ENCODE measurements at places on chromosomes 2 and 18. TPM values are rescaled to one million over a fixed set of nuclear protein-coding genes. Genes with fewer than 3 reads are reported as not detected.

- DNase-seq = no peak
Measured at GRCh38 chr2:39335930-39336329, 92.2 kb upstream of the CDKL4 start.

DNA sequence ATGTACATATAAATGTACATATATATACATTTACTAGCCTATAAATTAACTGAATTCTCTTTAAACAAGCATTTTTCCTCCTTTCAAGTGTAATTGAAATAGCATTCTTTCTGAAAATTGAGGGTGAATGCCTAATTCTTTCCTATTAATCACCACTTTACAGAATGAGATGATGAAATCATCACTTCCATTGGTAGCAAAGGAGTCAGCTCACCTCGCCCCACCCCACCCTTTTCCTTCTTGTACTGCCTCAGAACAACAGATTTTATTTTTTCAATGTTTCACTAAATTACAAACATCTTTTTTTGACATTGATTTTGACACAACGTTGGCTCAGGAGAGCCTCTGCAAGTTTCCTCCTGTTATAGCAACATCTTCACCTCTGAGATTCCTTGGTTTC lies 181.9 kb upstream of the CDH7 start:
- DNase-seq = no peak

- DNase-seq = no peak
Measured at GRCh38 chr2:84906108-84906899, 848 bp downstream of the TMSB10 start.

DNA sequence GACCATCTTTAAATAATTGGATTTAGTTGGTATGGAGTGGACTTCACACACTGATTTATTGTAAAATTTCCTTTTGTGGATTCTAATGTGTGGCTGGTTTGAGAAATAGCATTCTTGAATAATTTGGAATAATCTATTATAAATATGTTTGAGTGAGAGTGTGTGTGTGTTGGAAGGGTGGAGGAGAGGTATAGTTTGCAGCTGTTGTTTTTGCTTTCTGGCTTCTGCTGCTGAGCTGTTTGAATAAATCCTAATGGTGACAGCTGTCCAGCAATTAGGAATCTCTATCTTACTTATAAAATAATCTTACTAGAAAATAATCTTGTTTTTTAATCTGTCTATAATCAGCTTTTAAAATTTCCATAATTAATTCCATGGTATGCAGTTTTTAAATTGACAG lies 1283.0 kb upstream of the CDH2 start:
- no peak for DNase-seq

- no peak for DNase-seq
Measured at GRCh38 chr2:68043695-68044094, 19.1 kb downstream of the C1D start.

NPHP1 gene
- 1.2 TPM for total RNA-seq

DNA sequence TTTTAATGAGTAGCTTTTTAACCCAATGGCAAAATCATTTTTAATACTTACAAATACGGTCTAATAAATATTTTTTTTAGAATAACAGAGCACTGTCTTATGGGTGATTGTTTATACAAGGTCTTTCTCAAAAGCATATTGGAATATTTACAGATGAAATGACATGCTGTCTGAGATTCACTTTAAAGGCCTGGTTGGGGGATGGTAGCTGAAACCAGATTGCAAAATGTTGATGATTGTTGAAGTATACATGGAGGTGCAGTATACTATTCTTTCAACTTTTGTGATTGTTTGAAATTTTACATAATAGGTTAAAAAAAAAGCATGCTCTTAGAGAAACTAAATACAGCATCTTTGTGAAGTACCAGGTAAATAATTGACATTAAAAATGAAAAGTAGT lies 111.2 kb downstream of the FMNL2 start:
- no peak for DNase-seq

DNA sequence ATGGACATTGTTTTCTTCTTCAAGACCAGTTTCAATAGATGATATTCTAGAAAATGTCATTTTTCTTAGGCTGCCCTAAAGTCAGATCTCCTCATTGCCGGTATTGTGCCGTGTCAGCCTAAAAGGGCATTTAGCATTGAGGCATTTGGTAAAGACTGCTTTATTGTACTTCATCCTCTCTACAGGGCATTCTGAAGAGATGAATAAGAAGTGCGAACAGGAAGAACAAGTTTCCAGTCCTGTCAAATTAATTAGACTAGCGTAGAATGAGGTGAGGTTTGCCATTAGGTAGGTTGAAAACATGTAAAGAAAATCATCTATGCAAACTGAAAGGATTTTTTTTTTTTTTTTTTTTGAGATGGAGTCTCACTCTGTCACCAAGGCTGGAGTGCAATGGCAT lies 60.6 kb downstream of the ETAA1 start:
- no peak for DNase-seq

GRCh38 chr2:84556190-84556589 lies 39.9 kb downstream of the DNAH6 start:
- DNase-seq = no peak

DNA sequence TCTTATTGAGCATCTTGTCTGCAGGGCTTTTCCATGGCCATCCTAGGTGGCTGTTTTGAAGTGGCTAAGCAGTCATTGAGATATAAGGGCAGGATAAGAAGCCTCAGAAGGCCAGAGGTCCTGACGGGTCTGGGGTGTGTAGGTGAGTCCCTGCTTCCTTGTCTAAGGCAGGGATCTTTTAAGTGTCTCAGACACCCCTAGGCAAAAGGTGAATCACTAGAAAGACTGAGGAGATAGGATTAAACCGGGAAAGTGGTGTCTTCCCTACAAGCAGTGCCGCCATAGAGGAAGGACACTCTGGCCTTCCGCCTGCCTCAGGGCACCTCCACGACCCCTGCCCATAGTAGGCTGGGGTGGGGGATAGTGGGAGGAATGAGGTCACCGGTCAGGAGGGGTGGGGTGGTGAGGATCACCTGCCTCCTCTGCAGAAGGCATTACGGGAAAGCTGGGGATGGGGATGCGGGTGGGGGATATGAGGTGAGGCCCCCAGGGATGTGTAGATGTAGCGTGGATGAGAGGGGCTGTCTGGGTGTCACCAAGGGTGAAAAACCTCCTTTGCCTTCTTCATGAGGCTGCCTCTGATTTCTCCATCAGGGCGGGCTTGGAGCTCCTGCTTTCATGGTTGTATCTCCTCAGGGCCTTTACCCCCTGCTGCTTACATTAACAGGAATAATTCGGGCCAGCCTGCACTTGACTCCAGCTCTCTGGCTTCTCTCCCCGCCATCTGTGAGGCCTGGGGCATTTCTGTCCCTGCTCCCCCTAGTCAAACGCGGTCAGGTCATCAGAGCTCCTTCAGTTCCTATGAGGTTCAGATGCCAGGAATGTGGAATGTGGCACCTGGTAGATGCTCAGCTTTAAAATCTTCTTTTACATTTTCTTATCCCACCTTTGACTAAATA lies 244.0 kb downstream of the DYSF start:
- no peak for DNase-seq

PARD3B gene
- 3.5 TPM for total RNA-seq

- DNase-seq = no peak
Measured at GRCh38 chr2:199977984-199978415, 22.6 kb downstream of the MAIP1 start.

TMEM169 gene
- total RNA-seq = 8.0 TPM

ZEB2 gene
- total RNA-seq = not detected

RAB27B gene
- 0.31 TPM for total RNA-seq

DNA sequence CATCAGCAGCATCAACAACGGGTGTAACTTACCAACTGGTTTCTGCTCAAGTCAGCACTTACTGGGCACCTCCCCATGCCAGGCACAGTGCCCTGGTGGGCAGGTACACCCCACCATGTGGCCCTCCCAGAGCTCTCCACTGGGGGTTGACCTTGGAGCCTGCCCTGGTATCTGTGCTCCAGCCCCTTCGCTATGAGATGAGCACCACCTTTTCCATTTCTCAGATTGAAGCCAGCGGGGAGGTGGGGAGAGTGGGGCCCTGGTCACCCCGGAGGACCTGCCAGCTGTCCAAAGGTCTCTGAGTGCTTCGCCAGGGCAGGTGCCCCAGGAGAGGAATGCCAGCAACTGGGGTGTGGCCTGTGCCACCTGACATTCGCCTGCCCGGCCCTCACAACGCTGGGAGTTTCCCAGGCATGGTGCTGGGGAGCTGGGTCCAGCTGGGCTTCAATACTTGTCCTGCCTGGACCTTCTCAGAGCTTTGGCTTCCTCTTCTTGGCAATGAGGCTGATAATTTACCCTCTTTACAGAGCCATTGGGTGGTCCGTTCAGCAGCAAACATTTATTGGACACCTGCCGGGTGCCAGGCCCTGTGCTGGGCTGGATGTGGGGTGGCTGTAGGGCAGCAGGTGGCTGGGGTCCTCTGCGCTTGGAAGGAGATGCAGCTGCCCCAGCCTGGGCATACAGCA lies 5.9 kb upstream of the ZAP70 start:
- no peak for DNase-seq

UGP2 gene
- 744 TPM for total RNA-seq

GRCh38 chr2:238370823-238371372 lies 50.6 kb downstream of the TRAF3IP1 start:
- peak; percentile 74 for DNase-seq

- DNase-seq = no peak
Measured at GRCh38 chr2:12305931-12306330, 410.8 kb upstream of the TRIB2 start.

PLEKHH2 gene
- 6.7 TPM for total RNA-seq

- no peak for DNase-seq
Measured at GRCh38 chr2:180890781-180891180, 89.6 kb upstream of the UBE2E3 start.

THSD7B gene
- total RNA-seq = 2.1 TPM

- DNase-seq = no peak
Measured at GRCh38 chr2:98541906-98542305, 66.4 kb downstream of the COA5 start.

DNA sequence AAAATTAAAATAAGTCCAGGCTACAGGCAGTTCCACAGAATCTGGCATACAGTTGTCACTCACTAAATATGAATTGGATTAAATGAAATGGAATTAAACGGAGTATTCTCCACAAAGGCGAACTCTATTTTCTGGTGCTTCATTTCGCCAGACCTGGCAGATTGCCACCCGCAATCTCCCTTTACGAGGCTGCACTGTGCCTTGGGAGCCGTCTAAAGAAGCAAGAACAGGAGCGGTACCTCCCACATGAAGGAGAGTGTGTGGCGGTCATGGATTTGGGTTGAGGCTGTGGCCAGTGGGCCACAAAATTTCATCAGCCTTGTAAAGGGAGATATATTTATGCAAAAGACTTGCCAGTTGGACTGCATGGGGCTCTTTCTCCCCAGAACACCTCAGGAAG lies 151.0 kb downstream of the OSR1 start:
- DNase-seq = no peak

DNA sequence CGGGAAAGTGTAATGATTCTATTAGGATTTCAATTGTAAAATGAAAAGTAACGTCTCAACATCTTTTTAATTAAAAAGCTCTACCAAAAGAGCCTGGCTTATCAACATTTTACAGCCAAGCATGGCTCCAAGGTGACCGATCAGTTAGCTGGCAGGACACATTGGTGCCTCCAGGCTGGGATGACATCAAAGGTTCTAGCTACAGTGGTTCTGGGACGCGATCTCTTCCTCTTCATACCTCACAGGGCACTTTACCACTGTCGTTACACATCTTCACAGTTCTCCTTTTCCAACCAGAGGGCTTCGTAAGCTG lies 693 bp downstream of the ORC2 start:
- no peak for DNase-seq

- DNase-seq = no peak
Measured at GRCh38 chr18:69906765-69907164, 40.9 kb downstream of the CD226 start.

GRCh38 chr2:73003027-73003426 lies 68.5 kb downstream of the SFXN5 start:
- DNase-seq = no peak

- no peak for DNase-seq
Measured at GRCh38 chr18:9104244-9104901, 1.9 kb downstream of the NDUFV2 start.

GRCh38 chr2:219758907-219759680 lies 131.7 kb downstream of the SLC4A3 start:
- no peak for DNase-seq

DNA sequence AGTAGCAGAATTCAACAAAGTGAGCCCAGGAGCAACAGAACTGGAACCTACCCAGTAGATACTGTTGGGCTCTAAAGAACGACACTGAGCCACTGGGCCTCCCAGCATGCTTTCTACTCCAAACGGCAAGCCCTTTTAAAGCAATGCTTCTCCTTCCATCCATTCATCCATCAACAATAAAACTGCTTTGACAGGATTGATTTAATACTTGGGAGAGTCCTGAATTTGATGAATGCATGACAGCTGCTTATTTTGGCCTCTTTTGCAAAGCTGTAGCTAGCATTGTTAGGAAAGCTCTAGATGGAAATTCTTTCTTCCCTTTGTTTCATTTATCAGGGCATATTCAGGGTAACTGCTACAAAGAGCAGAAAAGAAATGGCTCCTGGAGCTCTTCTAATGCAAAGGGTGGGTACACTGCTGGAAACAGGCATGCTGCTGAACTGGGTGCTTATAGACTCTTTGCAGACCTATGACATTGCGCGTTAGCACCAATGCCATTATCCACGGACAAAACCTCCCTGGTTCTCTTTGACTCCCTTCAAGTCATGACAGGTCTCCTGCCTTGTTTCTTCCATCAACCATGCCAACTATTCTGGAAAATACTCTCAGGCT lies 138.4 kb upstream of the HNRNPA3 start:
- no peak for DNase-seq

DNA sequence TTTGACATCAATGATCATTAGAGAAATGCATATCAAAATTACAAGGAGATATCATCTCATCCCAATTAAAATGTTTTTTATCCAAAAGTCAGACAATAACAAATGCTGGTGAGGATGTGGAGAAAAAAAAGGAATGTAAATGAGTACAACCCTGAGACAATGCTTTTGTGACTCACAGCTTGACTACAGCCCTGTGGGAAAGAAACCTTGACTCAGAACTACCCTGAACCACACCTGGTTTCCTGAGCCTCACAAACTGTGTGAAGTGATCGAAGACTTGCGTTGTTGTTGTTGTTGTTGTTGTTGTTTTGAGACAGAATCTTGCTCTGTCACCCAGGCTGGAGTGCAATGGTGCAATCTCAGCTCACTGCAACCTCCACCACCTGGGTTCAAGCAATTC lies 266.6 kb upstream of the MYT1L start:
- no peak for DNase-seq

GRCh38 chr2:230873661-230874401 lies 9.1 kb downstream of the ITM2C start:
- DNase-seq = no peak

MC4R gene
- not detected for total RNA-seq

FBXO41 gene
- 16.5 TPM for total RNA-seq

- DNase-seq = no peak
Measured at GRCh38 chr2:46979571-46979979, 64.0 kb upstream of the MCFD2 start.

GRCh38 chr18:44197832-44198611 lies 482.7 kb upstream of the SETBP1 start:
- no peak for DNase-seq

LOXHD1 gene
- total RNA-seq = 0.17 TPM

LYPD1 gene
- total RNA-seq = 4.2 TPM

GRCh38 chr18:11468617-11469016 lies 140.8 kb upstream of the SLC35G4 start:
- DNase-seq = no peak

GDF7 gene
- total RNA-seq = 0.19 TPM

OXER1 gene
- 0.69 TPM for total RNA-seq
